ENCODE measurements at places on chromosomes 11 and 22.

- no peak for DNase-seq
Observed at GRCh38 chr22:36048911-36049677, 20.5 kb upstream of the RBFOX2 start.

- DNase-seq = no peak
Observed at GRCh38 chr11:19968860-19969259, 191.4 kb downstream of the DBX1 start.

DNA sequence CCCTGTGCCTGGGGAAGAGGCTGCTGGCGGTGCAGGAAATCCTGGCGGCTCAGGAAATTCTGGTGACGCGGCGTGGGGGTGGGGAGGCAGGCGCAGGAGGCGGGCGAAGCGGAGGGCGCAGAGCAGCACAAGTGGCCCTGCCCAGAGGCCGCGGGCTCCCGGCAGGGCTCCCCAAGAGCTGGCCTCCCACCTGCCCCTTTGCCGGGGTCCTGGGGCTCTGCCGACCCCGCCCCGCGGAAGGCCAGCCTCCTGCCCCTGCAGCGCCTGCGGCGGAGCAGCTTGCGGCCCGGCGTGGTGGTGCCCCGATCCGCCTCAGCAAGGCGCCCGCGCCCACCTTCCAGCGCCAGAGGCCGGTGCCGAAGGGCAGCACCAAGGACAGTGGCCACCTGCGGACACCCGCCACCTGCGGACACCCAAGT lies 100.2 kb upstream of the OR4C13 start:
- no peak for DNase-seq

GRCh38 chr22:34299496-34299895 lies 379.2 kb upstream of the LARGE1 start:
- DNase-seq = no peak

DNA sequence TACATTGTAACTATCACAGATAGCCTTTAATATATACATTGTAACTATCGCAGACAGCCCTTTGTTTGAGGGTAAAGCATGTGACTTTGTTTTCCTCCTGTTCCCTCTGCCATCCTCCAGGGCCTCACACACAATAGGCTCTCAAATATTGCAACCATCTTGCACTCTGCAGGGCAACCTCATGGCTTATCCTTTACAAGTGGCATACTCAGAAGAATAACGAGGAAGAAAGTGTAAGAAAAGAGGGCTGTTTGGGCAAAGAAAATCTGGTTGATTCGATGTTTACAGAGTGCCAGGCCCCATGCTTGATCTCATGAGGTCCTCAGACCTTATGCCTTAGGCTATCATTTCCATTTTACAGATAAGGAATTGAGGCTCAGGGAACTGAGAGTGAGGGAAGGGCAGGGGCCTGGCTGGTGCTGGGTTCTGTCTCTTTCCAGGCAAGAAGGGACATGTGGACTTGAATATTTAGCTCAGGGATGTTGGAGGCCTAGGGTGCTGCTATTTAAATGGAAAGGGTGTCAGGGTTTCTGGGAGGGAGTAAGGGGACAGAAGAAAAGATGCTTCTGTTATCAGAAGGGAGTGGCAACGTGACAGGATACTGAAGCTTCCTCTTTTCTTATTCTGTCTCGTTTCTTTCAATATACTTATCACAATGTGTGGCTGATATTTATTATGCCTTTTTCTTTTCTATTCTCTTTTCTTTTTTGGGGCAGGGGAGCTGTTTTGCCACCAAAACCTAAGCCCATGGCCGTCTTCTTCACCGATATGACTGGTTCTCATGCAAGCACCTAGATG lies 1.1 kb upstream of the SAMM50 start:
- peak; percentile 3 for DNase-seq

- DNase-seq = no peak
Observed at GRCh38 chr11:64342869-64343745, 3.1 kb downstream of the CCDC88B start.

All from naive thymus-derived CD8-positive, alpha-beta T cell (primary cell).